Fibroblast of villous mesenchyme (primary cell): ENCODE measurements at places on chromosomes 12 and 14. TPM values are rescaled to one million over a fixed set of nuclear protein-coding genes. Genes with fewer than 3 reads are reported as not detected.

VRTN gene
- total RNA-seq: not detected in 2 replicates

CCDC197 gene
- not detected in 2 replicates for total RNA-seq

PLEKHG7 gene
- total RNA-seq: not detected in 2 replicates

RIPK3 gene
- 0.32 and 3.9 TPM in 2 replicates for total RNA-seq

RNU4-1 gene
- under 0.01 TPM in 2 replicates for total RNA-seq

SRRM4 gene
- total RNA-seq: not detected in 2 replicates

PTPRR gene
- total RNA-seq: 0.64 TPM in 1 of 2 replicates, not detected in the other

MFAP5 gene
- total RNA-seq: 0.86 and 4.8 TPM in 2 replicates

CLEC2D gene
- total RNA-seq: 3.9 and 4.5 TPM in 2 replicates

KLRF1 gene
- total RNA-seq: 0.32 and 0.43 TPM in 2 replicates
